ENCODE measurements at places on chromosomes 12 and 14.

- no peak for DNase-seq
Observed at GRCh38 chr12:110791589-110791988, 48.9 kb upstream of the PPP1CC start.

GRCh38 chr12:123006977-123007376 lies 26.5 kb downstream of the ARL6IP4 start:
- no peak for DNase-seq

GRCh38 chr14:60722357-60723115 lies 1.6 kb downstream of the SIX4 start:
- DNase-seq: no peak

DNA sequence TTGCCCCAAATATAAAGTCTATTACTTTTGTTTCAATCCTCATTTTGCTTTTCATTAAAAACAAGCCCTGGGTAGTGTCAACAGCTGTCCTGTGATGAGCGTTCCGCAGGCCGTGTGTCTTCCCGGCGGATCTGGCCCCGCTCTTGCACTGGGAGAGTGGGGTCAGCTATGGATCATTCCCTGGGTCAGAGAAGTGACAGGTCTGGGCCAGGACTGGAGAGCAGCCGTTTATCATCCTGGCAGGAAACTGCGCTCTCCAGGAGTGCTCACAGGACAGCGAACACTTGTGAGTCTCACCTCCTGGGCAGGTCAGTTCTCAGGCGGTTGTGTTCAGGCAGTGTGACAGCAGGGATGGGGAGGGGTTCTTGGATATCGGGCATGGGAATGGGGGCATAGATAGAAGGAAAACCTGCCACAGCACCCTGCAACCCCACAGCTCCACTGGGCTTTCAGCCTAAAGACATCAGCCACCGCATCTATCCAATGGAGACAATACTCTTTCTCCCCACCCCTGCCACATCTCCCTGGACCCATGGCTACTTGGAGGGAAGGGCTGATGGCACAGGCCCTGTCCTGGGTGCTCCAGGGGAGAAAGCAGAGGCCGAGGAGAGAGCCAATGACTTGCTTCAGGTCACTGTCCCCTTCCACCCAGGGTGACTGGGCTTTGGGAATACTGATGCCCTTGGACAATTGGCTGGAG lies 47.8 kb upstream of the CHGA start:
- no peak for DNase-seq

GRCh38 chr12:118513611-118514010 lies 137.3 kb downstream of the SUDS3 start:
- DNase-seq: no peak

DNA sequence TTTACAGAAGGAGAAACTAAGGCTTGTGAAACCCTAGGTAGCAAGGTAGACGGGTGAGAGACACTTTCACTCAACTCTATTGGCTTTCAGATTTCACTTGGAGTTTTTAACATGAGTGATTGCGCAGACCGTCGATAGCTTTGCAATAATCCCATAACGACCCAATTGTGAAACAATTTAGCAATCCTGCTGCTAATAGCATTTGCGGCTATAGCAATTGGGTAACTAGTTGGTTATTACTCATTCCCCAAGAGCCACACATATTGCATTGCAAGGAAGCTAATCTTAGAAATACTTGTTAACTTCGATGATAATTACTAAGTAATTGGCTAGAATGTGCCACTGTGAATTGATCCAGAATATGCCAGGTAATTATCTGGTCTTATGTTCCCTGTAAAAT lies 159.9 kb upstream of the NOS1 start:
- no peak for DNase-seq

DNA sequence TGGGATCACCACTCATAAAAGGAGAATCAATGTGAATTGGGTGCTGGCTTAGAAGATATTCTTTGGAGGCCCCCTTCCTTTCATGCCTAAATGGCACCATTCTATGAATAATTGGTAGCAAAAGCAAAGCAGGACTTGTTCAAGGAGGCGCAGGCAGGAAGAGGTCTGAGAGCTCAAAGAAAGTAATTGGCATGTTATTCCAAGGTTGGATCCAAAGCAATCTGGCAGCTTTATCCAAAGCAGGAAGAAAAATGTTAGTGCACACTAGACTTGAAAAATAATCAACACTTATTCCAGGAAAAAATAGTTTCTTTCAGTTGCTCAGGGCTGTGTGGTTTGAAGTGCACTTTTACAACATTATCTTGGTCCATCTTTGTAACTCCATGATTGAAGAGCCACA lies 326.4 kb downstream of the NUAK1 start:
- no peak for DNase-seq

DNA sequence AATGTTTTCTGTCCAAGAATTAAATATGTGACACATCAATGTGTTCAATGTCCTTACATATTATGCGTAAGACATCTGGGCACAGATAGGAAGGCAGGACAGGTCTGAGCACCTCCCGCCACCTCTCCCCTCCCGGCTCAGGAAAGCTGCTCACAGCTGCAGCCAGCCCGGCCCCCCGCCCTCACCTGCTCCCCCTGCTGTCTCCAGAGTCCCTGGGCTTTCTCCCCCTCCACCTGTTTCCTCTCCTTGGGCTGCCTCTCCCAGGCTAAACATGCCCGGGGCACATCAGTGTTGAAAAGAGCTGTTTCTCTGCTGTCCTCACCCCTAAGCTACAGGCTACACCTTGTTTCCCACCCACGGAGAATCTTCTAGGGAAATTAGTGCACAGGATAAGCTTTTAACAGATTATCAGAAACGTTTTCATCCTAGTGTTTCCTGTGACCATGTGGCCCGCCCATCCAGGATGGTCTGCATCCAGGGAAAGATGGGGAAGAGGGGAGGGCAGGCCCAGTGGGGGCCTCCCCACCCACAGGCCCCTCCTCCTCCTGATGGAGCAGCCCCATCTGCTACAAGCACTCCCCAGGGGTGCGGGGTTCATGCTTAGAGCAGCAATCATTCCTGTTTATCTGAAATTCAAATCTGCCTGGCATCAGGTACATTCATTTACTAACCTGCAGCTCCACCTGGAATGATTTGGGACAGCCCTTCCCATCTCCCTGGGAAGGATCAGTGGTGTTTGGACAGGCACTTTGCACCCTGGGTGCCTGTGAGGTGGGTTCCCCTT lies 273.8 kb upstream of the SFSWAP start:
- no peak for DNase-seq

DNA sequence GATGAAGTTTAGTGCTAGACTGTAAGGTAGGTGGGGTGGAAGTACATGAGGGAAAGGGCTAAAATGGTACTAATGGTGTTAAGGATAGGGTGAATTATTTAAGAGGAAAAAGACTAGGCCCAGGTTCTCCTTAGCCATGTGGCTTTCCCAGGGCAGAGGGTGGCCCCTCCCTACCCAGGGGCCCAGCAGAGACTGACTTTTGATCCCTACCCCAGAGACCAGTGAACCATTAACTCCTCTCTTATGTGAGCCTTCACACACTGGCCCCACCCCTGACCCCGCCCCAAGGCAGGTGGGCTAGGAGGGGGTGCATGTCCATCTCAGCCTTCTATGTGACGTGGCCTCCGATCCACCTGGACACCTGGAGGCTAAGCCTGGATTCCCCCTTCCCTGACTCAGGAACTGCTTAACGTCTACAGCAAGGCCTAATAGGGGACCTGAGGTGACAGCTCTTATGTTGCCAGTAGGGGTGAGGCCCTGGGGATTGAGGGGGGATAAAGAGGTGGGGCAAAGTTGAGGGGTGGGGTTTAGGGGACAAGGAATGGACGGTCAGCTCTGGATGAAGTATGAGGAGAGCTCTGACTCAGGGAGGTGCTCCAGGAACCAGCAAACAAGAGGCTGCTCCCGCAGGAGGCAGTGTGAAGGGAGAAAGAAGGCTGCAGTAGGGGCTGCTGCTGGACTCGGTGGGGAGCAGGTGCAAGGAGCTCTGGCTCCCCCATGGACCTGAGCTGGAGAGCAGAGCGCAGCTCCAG lies 757 bp downstream of the SLC39A5 start:
- DNase-seq: no peak

DNA sequence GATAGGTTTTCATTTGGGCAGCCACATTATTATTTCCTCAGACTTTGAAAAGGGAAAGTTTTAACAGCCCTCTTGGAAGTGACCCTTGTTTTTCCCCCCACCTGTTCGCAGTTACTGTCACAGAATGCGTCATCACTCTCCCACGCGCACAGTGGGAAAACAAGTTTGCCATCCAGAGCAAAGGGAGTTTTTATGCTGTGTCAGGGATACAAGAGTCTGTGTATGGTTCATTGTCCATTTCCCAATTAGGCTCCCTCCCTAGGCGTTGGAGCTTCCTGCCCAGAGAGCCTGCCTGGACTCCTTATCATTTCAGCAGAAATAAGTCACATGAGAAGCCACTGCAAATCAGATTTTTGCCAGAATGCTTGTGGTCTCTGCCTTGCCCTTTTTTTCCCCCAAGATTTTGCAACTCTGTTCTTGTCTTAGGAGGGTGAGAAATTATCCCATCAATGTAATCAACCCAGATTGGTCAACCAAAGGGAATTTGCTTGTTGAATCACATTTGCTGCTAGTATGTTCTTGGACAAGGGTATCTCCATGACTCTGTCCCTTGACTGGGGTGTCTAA lies 104.1 kb downstream of the IGF1 start:
- no peak for DNase-seq

DNA sequence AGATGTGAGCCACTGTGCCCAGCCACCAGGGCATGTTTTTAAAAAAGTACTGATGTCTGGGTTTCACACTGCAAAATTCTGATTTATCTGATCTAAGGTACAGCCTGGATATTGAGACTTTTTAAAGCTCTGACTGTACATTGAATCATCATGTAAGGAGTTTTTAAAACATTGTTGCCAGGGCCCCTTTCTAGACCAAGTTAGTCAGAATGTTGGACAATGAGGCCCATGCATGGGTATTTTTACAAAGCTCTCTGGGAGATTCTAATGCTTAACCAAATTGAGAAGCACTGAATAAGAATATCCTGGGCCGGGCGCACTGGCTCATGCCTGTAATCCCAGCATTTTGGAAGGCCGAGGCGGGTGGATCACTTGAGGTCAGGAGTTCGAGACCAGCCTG lies 16.7 kb downstream of the TMEM19 start:
- DNase-seq: no peak

DNA sequence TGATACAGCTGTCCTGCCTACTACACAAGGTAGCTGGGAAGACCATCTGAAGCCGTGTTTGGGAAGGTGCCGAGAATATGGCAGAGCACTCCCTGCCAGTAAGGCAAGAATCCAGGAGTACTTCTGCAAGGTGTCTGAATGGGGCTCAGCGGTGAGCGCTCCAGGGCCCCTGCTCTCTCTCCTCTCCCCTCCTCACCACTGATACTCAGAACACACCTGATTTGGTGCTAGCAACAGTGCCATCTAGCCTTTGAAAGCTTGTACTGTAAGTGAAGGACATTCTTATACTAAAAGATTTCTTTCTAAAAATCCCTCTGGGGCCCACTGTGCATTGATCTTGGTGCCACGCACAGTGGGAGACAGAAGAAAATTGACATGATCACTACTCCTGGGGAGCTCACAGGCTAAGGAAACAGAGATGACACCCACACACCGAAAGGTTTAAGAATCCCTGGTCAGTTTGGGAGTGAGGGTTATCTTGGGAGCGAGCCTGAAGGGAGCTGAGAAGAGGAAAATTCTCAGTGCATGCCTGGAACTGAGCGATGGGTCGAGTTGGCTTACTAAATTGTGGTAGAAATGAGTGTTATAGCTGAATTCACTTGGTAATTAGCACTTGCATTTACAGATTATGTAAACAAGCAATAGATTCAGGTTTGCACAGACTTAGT lies 216.9 kb downstream of the NTF3 start:
- DNase-seq: no peak

GRCh38 chr12:78085542-78086182 lies 255.0 kb downstream of the NAV3 start:
- DNase-seq: no peak

- no peak for DNase-seq
Observed at GRCh38 chr12:76409074-76409473, 60.9 kb upstream of the BBS10 start.

GRCh38 chr14:105088812-105089745 lies 23.8 kb upstream of the GPR132 start:
- no peak for DNase-seq

- no peak for DNase-seq
Observed at GRCh38 chr14:54660604-54661111, 93.7 kb downstream of the SAMD4A start.

- no peak for DNase-seq
Observed at GRCh38 chr12:50842637-50843493, at the start of gene TMPRSS12. TMPRSS12 (plus strand) TSS chr12:50842926; CDS start chr12:50842965, 39 bp downstream.

DNA sequence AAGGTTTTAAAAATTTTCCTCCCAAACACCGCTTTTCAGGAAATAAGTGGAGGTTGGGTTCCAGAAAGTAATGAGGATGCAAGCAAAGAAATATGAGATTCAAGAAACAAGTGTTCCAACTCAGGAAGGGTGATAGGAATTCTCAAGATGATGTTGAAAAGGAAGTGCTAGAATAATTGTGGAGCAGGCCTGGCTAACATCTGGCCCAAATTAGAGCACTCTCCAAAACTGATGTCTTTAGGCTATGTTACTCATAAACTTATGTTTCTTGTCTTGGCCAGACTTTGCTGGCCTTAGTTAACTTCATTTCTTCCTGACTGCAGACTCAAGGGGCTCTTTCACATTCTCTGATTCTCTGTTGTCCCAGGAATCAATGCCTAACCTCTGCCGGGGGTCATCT lies 116.3 kb downstream of the TMTC3 start:
- no peak for DNase-seq

- no peak for DNase-seq
Observed at GRCh38 chr14:69619012-69619411, 7.6 kb downstream of the SUSD6 start.

- no peak for DNase-seq
Observed at GRCh38 chr14:74739293-74740030, 23.7 kb upstream of the YLPM1 start.

DNA sequence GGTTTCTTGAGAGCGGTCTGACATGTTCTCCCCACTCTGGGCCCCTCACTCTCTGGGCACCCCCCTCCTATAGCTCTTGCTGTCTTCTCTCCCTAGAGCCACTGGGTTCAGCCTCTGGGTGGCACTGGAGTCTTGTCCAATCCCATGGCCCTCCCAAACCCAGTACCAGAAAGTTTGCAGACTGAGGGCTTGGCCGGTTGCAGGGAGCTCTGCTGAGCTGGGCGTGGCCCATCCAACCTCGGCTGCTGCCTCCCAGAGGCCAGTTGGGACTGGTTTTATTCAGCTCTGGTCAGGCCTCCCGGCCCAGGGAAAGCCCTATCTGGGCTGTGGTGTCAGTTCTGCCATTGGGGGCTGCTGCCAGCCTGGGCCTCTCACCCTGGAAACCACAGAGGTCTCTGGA lies 37.9 kb downstream of the ISCA2 start:
- DNase-seq: no peak

- DNase-seq: no peak
Observed at GRCh38 chr12:75862692-75863471, 168.7 kb downstream of the PHLDA1 start.

- DNase-seq: no peak
Observed at GRCh38 chr14:68106456-68106855, 286.9 kb downstream of the RAD51B start.

DNA sequence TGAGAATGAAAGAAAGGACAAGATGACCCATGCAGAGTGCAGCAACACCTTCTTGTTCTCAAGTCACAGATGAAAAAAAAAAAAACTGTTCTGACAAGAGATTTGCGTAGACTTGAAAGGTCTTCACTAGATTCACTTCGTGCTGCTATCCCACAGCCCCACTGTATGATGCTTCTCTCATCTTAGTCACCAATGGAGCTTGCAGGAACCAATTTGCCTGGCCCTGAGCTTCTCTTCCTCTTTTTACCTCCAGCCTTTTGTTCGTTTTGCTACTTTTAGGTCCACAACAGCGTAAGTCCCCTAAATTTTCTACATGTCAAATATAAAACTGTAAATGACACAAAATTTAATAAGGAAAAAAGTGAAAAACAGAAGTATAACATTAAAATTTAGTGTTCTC lies 107.9 kb upstream of the NAP1L1 start:
- no peak for DNase-seq

GRCh38 chr12:92703786-92704185 lies 997 bp downstream of the PLEKHG7 start:
- no peak for DNase-seq
